Foreskin keratinocyte (primary cell): ENCODE measurements at places on chromosomes 3 and 15. TPM values are rescaled to one million over a fixed set of nuclear protein-coding genes. Genes with fewer than 3 reads are reported as not detected.

The CHRFAM7A gene
- total RNA-seq, result 0.34 and 0.39 TPM in 2 replicates

The CLRN1 gene
- total RNA-seq, result not detected in 2 replicates

The GOLGA8N gene
- total RNA-seq, result 0.78 and 0.99 TPM in 2 replicates

The EFCC1 gene
- total RNA-seq, result not detected in 2 replicates

The NR2F2 gene
- 24.9 and 30.6 TPM in 2 replicates for total RNA-seq

The CNTN6 gene
- not detected in 2 replicates for total RNA-seq

The HESX1 gene
- total RNA-seq, result 0.25 TPM in 1 of 2 replicates, not detected in the other

The XCR1 gene
- not detected in 2 replicates for total RNA-seq

The ACTRT3 gene
- total RNA-seq, result 3.5 and 4.4 TPM in 2 replicates

The GXYLT2 gene
- total RNA-seq, result 1.8 and 2.6 TPM in 2 replicates

The OR5H6 gene
- not detected in 2 replicates for total RNA-seq

The SLC9C1 gene
- not detected in 2 replicates for total RNA-seq

The CLDN16 gene
- 0.04 TPM in 1 of 2 replicates, not detected in the other for total RNA-seq

The PLSCR4 gene
- 0.82 and 1.1 TPM in 2 replicates for total RNA-seq

The OR4F15 gene
- not detected in 2 replicates for total RNA-seq

The PIF1 gene
- 16.0 and 18.6 TPM in 2 replicates for total RNA-seq

The ZKSCAN7 gene
- 2.0 and 2.8 TPM in 2 replicates for total RNA-seq
